ENCODE measurements at places on chromosomes 3 and 15.

DNA sequence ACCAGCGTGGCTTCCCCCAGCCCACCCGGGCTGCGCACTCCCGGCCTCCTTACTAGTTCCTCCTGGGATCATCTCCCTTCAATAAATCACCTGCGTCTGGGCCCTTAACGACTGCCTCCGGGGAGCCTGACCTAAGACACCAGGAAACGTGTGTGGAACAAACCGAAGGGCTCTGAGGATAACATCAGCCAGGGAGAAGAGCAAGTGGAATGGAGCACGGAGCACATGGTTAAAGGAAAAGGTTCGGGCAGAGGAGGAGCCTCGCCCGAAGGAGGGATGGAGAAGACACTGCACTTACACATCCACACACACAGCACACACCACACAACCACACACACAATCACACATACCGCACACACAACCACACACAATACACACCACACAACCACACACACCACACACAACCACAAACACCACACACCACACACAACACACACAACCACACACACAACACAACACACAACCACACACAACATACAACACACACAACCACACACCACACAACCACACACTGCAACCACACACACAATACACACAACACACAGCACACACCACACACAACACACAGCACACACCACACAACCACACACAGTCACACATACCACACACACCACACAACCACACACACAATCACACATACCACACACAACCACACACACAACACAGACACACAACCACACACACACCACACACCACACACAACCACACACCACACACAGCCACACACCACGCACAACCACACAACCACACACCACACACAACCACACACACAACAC lies 24.7 kb downstream of the CPN2 start:
- DNase-seq = no peak

DNA sequence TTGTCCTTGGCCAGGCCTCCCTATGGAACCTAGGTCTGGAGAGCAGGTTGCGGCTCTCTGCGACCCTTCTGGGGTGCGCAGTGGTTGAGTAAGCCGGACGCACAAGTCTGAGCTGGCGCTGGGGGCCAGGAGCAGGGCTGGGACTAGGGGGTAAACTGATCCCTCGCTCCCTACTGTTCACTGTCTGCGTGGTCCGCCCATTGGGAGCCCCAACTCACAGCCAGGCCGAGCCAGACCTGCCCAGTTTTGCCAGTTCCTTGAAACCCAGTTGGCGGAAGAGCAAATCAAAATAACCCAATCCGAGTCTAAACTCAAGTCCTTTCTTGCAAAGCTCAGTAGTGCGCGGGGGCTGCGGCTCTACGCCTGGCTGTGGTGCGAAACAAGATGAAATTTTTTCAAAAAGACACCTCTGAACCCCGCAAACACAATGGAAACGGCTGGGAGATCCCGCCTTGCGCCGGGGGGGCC lies 17.5 kb downstream of the RGMA start:
- no peak for DNase-seq

DNA sequence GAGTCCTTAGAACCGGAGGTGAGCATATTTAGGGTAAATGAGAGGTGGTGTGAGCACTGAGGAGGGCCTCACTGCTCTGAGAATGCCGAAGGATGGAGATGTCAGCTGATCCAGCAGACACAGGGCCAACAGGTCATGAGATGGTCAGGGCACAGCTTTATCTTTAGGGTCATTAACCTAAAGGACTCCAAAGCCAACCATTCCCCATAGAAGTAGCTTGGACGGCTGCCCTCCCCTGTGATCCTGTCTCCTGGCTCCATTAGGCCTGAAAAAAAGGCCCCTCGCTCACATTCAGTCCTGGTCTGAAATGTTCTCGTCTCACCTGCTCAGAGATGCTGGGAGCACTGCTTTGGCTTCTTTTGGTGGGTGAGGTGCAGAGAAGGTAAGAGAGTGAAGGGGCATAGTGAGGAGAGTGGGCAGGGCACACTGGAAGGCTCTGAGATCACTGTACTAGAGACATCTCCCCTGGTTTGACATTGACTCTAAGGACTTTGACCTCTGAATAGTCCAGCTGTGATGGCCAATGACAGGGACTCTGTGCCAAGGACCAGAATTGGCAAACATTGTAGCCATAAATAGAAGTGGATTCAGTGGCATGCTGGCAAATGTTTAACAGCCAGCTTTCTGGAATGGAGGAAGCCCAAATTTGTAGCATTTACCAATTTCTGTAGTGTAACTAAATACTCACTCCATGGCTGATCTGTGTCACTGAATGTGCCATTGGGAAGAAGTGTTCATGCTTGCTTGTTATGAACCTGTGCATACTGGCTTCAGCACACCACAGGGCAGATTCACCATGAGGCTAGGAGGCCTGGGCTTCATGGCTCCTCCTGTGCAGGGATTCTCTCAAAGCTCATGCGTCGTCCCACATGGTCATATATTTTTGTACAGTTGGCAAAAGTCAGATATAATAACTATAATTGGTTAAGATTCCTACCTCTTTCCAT lies 76.2 kb upstream of the MRPS22 start:
- DNase-seq = no peak

DNA sequence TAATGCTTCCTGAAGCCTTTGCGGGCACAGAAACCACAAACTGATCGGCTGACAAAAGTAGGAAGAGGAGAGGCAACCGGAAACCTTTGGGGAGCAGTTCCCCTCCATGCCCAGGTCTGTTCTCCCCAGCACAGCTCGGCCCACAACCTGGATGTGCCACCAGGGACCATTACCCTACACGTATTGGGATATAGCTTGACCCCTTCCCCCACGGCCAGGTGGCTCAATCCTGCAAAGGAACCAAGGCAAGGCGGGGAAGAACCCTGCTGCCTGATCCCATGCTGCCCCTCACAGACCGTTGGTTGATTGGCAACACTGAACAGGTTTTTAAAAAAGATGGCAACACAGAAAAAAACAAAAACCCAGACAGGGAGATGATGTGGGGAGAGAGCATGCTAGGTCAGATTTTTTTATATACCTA lies 19.7 kb upstream of the TCAIM start:
- no peak for DNase-seq

- no peak for DNase-seq
These were observed 50.7 kb upstream of the BDH1 start for GRCh38 chr3:197606468-197606867.
